ENCODE measurements at places on chromosomes 11 and 22. TPM values are rescaled to one million over a fixed set of nuclear protein-coding genes. Genes with fewer than 3 reads are reported as not detected.

DNA sequence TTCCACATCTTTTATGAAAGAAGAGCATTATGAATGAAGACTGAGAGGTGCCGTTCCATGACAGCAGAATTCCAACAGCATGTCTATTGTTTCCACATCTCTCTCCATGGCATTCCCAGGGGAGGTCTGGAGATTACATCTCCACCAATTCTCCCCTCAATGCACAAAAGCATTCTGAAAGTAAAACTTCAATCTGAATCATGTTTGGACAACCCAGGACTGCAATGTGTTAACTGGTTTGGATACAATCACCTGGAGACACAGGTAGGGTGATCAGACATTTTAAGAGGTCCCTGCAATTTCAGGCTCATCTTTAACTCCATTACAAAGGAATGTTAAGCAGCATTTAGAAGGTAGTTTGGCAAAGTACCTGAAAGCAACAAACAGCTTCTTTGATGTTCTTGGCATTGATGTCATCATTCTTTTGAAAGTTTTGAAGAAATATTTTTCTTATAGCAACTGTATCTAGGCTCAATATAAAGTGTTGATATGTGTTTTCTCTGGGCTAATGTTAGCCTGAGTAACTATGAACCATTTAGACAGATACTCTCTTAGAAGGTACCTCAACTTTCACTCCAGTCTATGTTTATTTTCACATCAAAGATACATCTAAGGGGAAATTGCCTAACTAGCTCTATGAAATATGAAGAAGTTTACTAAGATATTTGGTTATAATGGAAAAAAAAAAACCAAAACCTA lies 181.4 kb upstream of the MTMR2 start:
- no peak for DNase-seq

GRCh38 chr11:93072229-93072914 lies 102.9 kb downstream of the MTNR1B start:
- no peak for DNase-seq

DNA sequence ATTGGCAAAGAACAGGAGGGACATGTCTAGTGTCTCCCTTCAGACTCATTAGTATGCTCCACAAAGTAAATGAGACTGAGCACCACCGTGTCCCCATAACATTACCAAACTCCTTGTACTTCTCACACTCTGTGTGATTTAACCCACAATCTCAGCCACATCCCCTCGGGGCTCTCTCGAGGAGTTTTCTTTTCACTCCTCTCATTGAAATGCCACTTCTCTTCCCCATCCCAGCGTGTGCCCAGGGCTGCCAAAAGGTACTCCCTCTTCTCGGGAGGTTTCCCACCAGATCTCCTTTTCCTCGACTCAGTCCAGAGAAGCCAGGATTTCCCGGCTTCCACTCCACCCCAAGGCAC lies 1.1 kb downstream of the RBFOX2 start:
- peak; percentile 38 for DNase-seq

DNA sequence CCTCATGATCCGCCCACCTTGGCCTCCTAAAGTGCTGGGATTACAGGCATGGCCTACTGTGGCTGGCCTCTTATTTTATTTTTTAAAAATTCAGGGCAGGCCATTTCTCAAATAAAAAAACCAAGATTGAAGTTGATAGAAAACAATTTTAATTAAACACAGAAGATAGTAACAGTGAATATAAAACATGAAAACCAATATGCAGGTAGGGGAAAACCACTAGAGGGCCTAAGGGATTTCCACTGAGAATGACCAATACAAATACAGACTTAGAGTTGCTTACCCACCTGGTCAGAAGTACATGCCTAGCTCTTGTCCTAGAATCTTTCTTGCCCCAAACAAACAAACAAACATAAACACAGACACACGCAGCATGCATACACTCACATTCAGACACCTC lies 1.7 kb upstream of the RTCB start:
- no peak for DNase-seq

The C11orf91 gene
- total RNA-seq = not detected

DNA sequence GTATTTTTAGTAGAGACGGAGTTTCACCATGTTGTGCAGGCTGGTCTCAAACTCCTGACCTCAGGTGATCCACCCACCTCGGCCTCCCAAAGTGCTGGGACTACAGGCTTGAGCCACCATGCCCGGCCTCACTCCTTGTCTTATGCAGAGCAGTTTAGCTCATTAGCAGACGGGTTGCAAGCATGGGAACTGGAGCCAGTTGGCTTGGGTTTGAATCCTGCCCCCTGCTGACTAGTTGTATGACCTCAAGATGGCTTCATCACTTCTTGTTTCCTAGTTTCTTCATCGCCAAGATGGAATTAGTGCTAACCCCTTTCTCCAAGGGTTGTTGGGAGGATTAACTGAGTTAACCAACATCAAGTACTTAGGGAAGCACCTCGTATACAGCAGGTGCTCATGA lies 23.4 kb upstream of the RASD2 start:
- DNase-seq = no peak

- DNase-seq = no peak
Measured at GRCh38 chr11:62104816-62105653, 18.8 kb upstream of the INCENP start.
